ENCODE measurements at places on chromosomes 7 and 10.

GRCh38 chr10:111475720-111476119 lies 398.9 kb downstream of the ADRA2A start:
- DNase-seq, result no peak

GRCh38 chr7:151275813-151276577 lies 27.5 kb upstream of the SMARCD3 start:
- no peak for DNase-seq

DNA sequence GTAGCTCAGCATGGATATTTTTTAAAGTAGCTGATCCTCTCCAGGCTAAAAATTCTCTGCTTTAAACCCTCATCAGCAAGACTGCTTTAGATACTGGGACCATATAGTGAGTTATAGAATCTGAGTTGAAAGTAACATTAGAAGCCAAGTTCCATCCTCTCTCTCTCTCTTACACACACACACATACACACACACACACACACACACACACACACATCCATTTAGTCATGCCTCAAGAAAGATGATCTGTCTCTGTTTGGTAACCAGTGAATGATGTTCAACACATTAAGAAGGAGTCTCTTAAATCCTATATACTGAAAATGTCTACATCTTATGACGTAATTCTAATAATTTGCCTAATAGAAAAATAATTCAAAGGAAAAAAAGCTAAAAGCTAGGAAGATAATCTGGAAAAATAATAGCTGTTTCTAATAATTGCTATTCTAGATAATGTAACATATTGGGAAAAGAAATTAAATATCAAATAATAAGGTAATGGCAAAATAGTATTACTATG lies 16.9 kb upstream of the ATP6V0A4 start:
- no peak for DNase-seq

GRCh38 chr10:37812290-37812689 lies 45.1 kb downstream of the ZNF248 start:
- DNase-seq, result no peak

DNA sequence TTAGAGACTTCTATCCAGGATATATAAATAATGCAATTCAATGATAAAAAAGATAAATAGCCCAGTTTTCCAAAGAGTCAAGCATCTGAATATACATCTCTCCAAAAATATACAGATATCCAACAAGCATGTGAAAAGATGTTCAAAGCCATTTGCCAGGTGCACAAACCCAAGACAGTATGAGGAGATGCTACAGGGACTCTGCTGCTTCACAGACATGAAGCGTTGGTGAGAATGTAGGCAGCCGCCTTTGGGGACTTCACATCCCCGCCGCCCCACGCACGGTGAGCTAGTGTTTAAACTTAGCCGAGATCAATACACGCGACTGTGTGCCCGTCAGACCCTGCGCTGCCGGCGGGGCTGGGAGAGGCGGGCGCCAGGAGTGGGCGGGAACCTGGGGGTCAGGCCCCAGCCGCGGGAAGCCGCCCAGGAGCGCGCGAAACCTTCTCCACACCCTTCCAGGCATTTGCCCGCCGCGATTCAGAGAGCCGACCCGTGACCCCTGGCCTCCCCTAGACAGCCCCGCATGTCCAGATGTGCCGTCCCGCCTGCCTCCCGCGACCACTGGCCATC lies 927 bp upstream of the ALOX5 start:
- no peak for DNase-seq

DNA sequence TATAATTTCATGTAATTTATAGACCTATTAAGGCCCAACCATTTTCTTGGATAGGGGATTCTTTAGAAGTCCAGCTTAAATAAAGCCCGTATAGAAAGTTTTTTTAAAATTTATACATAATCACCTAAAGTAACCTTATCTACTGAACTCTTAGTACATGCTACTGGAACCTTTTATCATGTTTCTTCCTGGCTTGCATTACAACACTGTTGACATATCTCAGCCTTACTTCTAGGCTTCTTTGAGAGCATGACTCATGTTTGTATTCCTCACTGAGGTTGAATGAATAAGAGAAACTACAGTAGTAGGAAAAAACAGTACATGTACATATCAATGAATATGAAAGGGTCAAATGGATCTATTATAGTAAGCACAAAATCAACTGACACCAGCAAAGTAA lies 8.2 kb upstream of the MAGI2 start:
- no peak for DNase-seq
